ENCODE measurements at places on chromosomes 7 and 10. TPM values are rescaled to one million over a fixed set of nuclear protein-coding genes. Genes with fewer than 3 reads are reported as not detected.

Gene C10orf53
- total RNA-seq, result not detected

DNA sequence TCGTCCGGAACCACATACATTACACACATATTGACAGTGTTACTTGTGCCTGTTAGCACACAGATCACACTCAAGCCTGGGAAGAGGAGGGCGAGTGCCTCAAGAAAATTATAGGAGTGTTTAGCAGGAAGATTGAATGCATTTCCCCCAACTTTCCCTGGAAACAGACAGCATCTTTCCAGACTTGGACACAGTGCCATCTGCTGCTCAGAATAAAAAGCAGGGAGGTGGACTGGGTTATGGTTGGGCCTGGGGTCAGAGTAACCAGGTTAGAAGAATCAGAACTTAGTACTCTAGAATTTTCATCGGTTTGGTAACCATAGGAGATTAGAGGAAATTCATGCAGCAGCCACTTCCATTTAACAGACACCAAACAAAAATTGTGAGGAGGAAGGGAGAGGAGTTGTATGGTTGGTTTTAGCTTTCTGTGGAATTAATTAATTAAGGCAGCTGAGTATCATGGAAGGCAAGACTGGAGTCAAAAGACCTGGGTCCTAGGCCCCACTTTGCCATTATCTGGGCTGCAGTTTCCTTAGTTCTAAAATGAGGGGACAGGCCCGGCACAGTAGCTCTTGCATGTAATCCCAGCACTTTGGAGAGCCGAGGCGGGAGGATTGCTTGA lies 43.4 kb upstream of the OPTN start:
- peak; percentile 43 for DNase-seq

DNA sequence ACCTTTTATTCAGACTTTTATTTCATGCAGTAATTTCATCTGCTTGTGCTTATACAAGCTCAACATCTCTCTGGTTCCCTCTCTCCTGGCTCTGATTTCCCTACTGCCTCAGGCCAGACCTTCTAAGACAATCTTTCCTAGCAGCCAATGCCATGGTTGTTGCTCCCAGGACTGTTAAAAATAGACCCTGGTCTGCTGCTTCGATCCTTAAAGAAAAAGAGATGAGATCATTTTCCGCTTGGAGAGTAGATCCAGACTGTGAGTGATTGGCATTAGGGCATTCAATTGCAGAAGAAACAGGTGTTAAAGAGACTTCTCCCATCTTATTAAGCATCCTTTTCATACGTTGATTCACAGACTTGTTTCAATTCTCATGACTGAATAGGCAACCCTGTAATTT lies 68.4 kb upstream of the ITGB1 start:
- DNase-seq, result peak; percentile 80

DNA sequence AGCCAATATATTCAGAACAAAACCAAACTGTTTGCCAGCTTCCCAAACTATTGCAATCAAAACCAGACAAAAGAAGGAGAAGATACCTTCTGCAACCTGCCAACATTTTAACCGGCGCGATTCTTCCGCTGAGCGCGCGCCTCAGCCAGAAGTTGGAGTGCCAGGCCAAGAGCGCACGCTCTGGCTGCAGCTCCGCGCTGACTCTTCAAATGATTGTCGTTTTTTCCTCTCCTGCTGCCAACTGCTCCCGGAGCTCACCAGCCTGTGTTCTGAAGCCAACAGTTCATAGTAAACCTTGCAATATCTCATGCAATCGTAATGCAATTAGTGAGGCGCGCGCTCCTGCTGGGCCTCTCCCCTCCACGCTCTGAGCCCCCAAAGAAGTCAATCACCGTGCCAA lies 259.7 kb upstream of the MGMT start:
- DNase-seq, result no peak

Gene TMEM176A
- not detected for total RNA-seq

DNA sequence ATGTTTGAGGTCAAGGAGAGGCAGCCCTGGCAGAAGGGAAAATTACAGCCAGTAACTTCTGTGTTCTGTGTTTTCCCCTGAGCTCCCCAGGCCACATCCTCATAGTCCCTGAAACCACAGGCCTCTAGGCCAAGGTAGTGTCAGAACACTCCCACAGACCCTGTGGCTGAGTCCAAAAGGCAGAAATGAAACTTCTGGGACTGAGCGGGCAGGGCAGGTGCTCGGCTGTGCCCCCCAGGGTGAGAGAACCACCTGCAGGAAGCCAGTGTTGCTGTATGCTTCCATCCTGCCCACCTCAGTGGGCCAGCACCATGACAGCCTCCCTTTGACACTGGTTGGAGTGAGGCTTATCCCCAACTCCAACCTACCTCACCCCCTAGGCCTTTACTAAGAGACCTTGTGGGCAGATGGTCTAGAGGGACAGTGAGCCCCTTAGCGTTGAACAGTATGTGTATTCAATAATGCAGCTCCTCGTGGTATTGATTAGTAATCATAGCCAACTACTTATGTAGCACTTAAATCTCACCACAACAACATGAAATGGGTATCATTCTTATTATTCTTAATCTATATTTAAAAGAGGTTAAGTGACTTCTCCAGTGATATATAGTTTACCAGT lies 30.3 kb downstream of the PIK3CG start:
- no peak for DNase-seq

DNA sequence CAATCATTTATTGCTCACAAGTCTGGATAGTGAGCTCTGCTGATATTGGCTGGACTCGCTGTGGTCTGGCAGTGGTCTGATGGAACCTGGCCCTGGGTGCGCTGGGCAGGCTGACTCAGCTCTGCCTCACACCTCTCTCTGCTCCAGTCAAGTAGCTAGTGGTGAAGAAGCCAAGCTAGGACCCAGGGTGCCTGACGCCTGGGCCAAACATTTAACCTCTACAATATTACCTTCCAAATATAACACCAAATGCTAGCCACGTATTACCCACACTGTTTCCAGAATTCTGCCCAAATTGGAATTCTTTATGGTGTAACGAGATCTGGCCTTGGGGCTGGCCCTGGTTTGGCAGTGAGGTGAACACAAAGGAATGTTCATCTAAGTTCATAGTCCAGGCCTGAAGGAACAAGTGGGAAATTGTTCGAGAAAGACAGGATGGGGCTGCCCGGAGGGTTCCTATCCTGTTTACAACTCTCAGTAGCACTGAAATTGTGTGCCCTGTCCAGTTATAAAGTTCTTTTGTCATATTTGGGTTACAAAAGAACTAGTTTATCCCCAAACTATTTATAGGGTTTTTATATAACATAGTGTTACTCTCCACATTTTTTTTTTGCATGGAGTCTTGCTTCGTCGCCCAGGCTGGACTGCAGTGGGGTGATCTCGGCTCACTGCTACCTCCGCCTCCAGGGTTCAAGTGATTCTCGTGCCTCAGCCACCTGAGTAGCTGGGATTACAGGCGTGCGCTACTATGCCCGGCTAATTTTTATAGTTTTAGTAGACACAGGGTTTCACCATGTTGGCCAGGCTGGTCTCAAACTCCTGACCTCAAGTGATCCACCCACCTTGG lies 16.3 kb downstream of the OR2AE1 start:
- DNase-seq, result peak; percentile 67

Gene AKR1E2
- total RNA-seq, result not detected

GRCh38 chr10:44183667-44184632 lies 200.9 kb downstream of the CXCL12 start:
- DNase-seq, result no peak

GRCh38 chr10:58436071-58436470 lies 50.9 kb downstream of the TFAM start:
- peak; percentile 33 for DNase-seq

DNA sequence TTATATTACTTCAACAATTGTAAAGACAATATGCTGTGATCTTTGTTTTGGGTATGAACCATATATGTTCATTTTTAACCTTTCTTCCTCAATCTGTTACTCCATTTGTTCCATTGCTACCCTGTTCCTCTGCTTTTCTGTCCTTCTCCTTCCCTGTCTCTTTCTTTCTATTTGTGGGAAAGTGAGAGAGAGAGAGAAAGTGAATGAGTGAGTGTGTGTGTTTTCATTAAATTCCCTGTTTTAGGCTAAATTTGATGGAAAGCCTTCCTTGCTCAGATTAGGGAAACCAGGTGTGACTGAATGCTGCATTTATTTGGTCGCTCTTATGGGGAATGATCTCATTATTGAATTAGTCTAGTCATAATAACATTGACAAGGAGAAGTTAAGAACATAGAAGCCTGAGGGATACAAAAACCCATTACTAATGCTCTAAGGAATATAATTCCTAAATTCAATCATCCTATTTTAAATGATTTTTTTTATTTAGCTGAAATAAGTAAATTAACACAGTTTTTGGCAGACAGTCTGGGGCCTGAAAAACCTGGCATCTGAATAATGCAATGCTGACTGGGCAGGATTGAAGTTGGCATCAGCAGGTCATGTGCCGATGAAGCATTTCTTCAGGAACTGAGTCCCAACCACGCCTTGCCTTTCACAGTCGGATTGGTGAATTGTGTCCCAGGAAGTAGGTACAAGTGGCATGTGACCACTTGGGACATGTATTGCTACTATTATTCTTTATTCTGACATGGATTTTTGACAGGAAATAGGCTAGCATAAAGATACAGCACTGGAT lies 117.6 kb upstream of the LRGUK start:
- no peak for DNase-seq

Gene TYW1B
- 4.4 TPM for total RNA-seq

- DNase-seq, result no peak
Measured at GRCh38 chr10:76136961-76137360, 705.5 kb downstream of the LRMDA start.

Gene LIPF
- 1.7 TPM for total RNA-seq

- peak; percentile 56 for DNase-seq
Measured at GRCh38 chr7:134016223-134016941, 110.8 kb upstream of the LRGUK start.
